Glutamatergic neuron (in vitro differentiated cells): ENCODE measurements at places on chromosomes 7 and 10.
A peak's percentile ranks its signal among the peaks of the same experiment; 100 is the strongest.

GRCh38 chr10:51204066-51204465, 129.8 kb downstream of the PRKG1 start:
- no peak for DNase-seq

- no peak for DNase-seq
Observed at GRCh38 chr7:12091231-12091630, 119.9 kb upstream of the TMEM106B start.

- DNase-seq: no peak
Observed at GRCh38 chr7:18667466-18667865, 171.9 kb downstream of the HDAC9 start.

DNA sequence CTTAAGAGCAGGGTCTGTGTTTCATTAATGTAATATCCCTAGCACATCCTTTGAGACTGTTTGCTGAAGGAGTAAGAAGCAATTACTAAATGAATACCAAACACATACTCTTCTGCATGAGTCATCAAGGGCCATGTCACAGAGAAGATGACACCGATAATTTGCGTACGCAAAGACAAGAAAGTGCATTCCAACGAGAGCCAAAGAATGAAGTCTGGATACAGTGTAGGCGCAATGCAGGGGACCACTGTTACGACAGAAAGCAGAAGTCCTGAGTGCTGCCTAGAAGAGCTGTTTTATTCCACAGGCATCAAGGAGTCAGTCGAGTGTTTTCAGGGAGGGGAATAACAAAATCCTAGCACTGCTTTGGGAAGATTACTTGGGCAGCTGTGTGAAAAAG, 62.7 kb downstream of the VPS41 start:
- DNase-seq: no peak

- DNase-seq: no peak
Observed at GRCh38 chr10:49168831-49169500, 19.2 kb downstream of the TMEM273 start.

- DNase-seq: no peak
Observed at GRCh38 chr7:92953657-92954056, 117.3 kb upstream of the CDK6 start.

- no peak for DNase-seq
Observed at GRCh38 chr10:12807096-12807755, 194.3 kb downstream of the CCDC3 start.

- peak; percentile 60 for DNase-seq
Observed at GRCh38 chr7:51451751-51452476, 135.3 kb upstream of the COBL start.

GRCh38 chr10:43120929-43121314, 17.3 kb upstream of the CSGALNACT2 start:
- DNase-seq: no peak

DNA sequence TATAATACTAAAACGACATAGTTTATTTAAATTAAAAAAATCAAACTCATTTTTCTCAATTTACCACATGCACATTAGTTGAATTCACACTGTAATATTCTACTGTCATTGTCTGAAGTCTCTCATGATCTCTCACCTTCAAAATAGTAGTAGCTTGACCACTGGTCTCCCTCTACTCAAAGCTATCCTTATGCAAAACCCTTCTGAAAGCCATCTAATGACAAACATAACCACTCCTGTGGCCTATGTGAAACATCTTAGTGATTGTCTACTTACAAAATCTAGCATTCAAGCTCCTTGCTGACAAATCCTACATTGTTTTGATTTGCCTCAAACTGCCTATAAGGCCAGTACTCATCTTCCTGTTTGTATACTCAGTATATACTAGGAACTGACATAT, 606.0 kb upstream of the GHITM start:
- no peak for DNase-seq

GRCh38 chr7:51430480-51431086, 114.0 kb upstream of the COBL start:
- DNase-seq: peak; percentile 71

GRCh38 chr7:138892006-138892630, 89.1 kb downstream of the KIAA1549 start:
- DNase-seq: no peak

- DNase-seq: no peak
Observed at GRCh38 chr7:28509251-28510025, 97.1 kb downstream of the CREB5 start.

DNA sequence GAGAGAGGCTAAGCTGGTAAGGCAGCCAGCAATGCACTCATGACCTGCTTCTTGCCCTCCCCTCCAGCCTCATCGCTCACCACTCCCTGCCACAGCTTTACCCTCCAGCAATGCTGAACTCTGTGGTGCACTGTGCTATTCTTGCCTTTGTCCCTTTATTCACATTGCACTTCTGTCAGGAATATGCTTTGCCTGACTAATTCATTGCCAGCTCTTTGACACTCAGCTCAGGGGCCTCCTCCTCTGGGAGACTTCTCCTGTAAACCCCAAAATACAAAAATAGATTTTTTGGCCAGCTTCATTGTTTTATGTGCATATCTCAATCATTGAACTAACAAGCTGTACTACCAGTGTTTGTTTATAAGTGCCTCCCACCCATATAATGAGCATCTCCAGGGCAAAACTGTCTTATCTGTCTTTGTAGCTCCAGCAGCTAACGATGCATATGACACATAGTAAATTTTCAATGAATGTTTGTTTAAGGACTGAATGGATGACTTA, 8.2 kb downstream of the CNNM1 start:
- no peak for DNase-seq

GRCh38 chr10:2935647-2936386, 131.5 kb upstream of the PFKP start:
- DNase-seq: no peak

- DNase-seq: no peak
Observed at GRCh38 chr10:13930120-13930519, 343.4 kb downstream of the PRPF18 start.

DNA sequence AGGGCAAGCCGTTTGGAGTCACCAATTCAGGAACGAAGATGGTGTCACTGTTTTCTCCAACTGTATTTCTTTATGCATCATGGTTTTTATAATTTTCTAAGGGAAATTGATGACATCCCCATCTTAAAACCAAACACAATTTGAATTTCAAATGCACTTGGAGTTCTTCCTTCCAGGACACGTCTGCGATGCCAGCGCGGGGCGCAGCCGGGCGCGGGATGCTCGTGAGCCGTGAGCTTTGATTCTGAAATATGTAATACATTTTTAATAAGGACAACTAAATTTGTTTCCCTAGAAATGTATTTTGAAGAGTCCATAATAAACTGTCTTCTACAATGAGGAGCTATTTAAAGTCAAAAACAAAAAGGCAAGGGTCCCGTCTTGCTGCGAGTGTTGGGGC, 492.1 kb downstream of the DNAJB6 start:
- no peak for DNase-seq

GRCh38 chr7:44333911-44334733, 8.7 kb upstream of the CAMK2B start:
- no peak for DNase-seq

- no peak for DNase-seq
Observed at GRCh38 chr10:98980353-98980752, 255.3 kb downstream of the HPSE2 start.

DNA sequence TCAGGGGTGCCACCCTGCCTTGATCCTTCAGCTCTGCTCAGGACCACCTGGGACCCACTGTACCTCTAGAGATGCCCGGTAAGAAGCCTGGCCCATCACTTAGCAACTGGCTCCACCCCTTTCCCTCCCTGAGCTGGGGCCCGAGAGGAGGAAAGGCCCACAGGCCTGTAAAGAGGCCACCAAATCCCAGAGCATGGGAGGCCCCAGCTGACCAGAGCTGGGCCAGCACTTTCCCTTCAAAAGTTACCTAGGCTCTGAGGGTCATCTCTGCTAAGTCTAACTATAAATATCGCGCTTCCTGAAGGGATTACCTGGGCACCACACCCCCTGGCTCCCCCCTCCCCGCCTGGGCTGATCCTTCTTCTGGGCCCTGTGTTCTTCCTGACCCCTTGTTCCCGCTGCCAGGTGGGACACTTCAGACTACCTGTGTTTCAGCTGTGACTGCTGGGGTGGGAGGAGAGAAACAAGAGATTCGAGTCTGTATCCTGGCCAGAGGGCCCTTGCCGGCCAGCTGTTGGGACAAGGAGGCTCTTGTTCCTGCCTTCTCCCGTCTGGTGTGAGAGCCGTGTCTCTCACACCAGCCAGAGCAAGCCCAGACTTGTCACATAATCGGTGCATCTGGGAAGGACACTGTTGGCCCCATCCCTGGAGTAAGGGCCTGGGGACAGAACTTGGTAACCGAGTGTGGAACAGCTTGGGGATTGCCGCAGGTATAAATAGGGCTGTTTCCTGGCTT, 22.8 kb upstream of the ANKRD2 start:
- peak; percentile 52 for DNase-seq
